Skeletal muscle tissue (tissue), 5 donors: ENCODE measurements at places on chromosomes 3 and 15. TPM values are rescaled to one million over a fixed set of nuclear protein-coding genes. Genes with fewer than 3 reads are reported as not detected.

Gene CAMK1
- total RNA-seq, result 23.0 TPM

Gene ACP3
- 0.52 TPM for total RNA-seq

Gene CLDN1
- total RNA-seq, result 1.6 TPM

Gene TUSC7
- not detected for total RNA-seq

Gene SLCO2A1
- total RNA-seq, result 0.52 TPM
